ENCODE measurements at places on chromosomes 12 and 14.

GRCh38 chr12:5384015-5384414 lies 47.9 kb upstream of the NTF3 start:
- no peak overlapping the region for H3K4me3 ChIP-seq
- no peaks in the 10 kb centered on the region for H3K27me3 ChIP-seq
- no peak overlapping the region for H3K27ac ChIP-seq
- DNase-seq, result no peak
- no peaks in the 10 kb centered on the region for H3K36me3 ChIP-seq

GRCh38 chr12:70798016-70798783 lies 122.3 kb downstream of the PTPRR start:
- no peaks in the 10 kb centered on the region for H3K36me3 ChIP-seq
- DNase-seq, result no peak
- no peak overlapping the region for H3K27ac ChIP-seq
- H3K4me1 ChIP-seq, result no peaks in the 10 kb centered on the region
- no peak overlapping the region for H3K4me3 ChIP-seq

DNA sequence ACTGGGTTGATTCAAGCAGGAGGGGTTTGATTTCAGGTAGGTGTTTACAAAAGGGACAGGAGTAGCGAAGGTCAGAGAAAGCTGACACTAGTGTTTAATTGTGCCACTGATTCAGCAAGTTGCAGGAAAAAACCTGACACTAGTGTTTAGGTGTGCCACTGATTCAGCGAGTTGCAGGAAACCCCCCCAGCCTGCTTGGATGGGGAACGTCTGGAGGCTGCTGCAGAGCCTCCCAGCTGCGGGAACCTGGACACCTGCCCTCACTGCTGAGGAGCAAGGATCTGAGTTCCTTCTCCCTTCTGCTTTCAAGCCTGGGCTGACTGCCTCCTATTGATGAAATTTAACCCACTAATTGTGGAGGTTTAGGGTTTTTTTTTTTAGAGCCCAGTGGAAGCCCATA lies 84.2 kb downstream of the AVPR1A start:
- no peak overlapping the region for H3K27ac ChIP-seq
- H3K4me1 ChIP-seq, result no peaks in the 10 kb centered on the region
- no peak for DNase-seq
- H3K4me3 ChIP-seq, result no peak overlapping the region
- no peaks in the 10 kb centered on the region for H3K27me3 ChIP-seq
- H3K36me3 ChIP-seq, result no peaks in the 10 kb centered on the region

GRCh38 chr14:105528586-105529318 lies 2.4 kb downstream of the TMEM121 start:
- no peak overlapping the region for H3K4me3 ChIP-seq
- H3K27ac ChIP-seq, result no peak overlapping the region
- DNase-seq, result no peak
- no peaks in the 10 kb centered on the region for H3K27me3 ChIP-seq
- no peaks in the 10 kb centered on the region for H3K36me3 ChIP-seq

- DNase-seq, result no peak
- no peaks in the 10 kb centered on the region for H3K4me1 ChIP-seq
- H3K4me3 ChIP-seq, result peak overlapping the region; percentile 89
- no peaks in the 10 kb centered on the region for H3K27me3 ChIP-seq
- no peaks in the 10 kb centered on the region for H3K36me3 ChIP-seq
Observed at GRCh38 chr14:77761205-77761931, 412 bp upstream of the SNW1 start.

DNA sequence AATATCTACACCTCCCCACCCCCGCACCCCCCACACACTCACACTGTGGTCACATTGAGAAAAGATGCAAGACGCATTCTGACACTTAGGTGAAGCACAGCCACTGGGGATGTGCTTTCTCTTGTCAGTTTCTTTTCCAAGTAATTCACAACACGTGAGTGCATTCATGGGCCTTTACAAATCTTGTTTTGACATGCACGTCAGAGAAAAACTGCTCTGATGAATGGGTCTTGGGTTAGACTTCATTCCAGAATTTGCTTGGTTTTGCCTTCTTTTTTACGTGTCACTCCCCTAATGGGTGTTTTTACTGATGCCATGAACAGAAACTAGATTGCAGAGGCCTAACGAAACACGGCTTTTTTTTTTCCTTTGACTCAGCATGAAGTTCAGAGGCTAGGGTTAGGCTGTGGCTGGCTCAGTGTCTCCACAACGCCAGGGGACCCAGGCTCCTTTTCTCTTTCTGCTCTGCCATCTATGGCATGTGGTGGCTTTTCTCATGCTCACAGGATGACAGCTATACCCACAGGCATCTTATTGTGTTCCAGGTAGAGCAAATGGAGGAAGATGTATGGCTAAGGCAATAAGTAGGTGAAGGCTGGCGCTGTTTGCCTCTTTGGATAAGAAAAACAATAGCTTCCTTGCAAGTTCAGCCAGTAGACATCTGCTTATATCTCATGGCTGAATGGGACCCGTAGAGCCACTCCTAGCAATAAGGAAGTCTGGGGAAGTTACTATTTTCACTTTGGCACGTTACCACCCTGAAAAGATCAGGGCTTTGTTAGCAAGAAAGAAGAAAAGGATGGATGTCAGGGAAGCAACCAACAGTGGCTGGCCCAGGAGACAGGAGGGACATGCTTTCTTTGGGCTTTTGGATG lies 253.3 kb downstream of the SLC15A4 start:
- H3K27me3 ChIP-seq, result no peaks in the 10 kb centered on the region
- DNase-seq, result no peak
- no peaks in the 10 kb centered on the region for H3K36me3 ChIP-seq
- H3K4me1 ChIP-seq, result no peaks in the 10 kb centered on the region
- no peak overlapping the region for H3K27ac ChIP-seq

- H3K27me3 ChIP-seq, result no peaks in the 10 kb centered on the region
- H3K27ac ChIP-seq, result no peak overlapping the region
- no peak for DNase-seq
- H3K4me1 ChIP-seq, result no peaks in the 10 kb centered on the region
Observed at GRCh38 chr14:65290830-65291229, 121.7 kb upstream of the FUT8 start.

DNA sequence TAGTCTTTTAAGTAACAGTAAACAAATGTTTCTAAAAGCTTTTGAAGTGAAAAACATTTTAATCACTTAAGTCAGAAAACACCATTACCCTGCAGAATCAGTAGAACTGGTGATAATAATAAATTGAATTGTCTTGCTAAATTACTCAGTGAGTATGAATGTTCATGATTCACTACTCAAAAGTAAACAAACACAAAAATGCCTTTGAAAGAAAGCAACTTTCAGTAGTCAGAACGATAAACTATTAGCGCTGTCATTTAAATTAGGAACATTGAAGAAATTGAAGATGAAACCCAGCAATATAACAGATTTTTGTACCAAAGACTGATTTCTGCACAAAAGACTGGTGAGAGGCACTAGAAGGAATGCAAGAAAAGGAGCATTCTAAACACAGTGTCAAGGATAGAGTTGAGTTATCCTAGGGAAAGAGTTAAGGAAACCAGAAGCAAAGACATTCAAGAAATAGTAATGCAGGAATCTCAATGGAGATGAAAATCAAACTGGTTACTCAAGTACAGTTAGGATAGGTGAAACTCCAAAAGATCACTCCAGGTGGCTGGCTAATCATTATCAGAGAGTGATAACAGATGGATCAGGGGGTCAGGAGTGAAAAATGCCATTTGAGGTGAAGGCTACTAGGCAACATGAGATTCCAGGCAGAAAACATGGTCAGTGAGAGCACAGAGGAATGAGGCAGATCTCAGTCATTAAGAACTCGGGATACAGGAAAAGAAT lies 77.4 kb upstream of the ALG10 start:
- H3K4me3 ChIP-seq, result no peak overlapping the region
- H3K27me3 ChIP-seq, result no peaks in the 10 kb centered on the region
- no peak for DNase-seq
- H3K4me1 ChIP-seq, result no peaks in the 10 kb centered on the region
- H3K27ac ChIP-seq, result no peak overlapping the region
- no peaks in the 10 kb centered on the region for H3K36me3 ChIP-seq

DNA sequence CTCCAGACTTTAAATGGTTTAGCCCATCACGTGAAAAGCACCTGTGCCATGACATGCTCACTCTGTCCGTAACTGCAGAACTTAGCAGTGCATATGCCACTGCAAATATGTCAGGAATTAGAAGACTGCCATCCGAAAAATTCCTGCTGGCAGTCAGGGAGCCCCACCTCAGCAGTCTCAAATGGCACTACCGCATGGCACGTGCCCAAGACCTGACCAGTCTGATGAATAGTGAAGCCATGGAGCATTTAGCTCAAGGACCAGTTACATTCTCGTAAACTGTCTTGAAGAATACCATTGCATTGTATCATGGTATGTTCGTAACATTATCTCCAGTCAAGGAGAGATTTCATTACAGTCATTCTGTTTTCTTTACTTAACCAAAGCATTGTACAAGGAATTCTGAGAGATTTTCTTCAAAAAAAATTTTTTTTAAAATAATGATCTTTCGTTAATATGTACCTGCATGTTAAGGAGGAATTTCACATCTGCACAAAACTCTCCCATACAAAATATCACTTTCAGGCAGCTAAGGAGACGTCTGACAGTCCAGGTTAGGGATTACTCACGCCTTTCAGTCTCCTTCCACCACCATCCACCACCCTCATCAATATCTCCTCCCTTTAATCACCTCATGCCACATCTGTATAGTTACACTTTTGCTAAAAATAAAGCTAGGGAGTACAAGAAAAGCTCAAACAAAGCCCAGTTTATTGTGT lies 138.5 kb downstream of the ANO2 start:
- H3K4me1 ChIP-seq, result no peaks in the 10 kb centered on the region
- no peaks in the 10 kb centered on the region for H3K36me3 ChIP-seq
- no peak overlapping the region for H3K4me3 ChIP-seq
- DNase-seq, result no peak
- no peaks in the 10 kb centered on the region for H3K27me3 ChIP-seq

- DNase-seq, result no peak
- no peak overlapping the region for H3K4me3 ChIP-seq
- H3K27me3 ChIP-seq, result peaks cover 88% of the 10 kb centered on the region
Observed at GRCh38 chr14:37596790-37597472, 1.5 kb downstream of the TTC6 start.

DNA sequence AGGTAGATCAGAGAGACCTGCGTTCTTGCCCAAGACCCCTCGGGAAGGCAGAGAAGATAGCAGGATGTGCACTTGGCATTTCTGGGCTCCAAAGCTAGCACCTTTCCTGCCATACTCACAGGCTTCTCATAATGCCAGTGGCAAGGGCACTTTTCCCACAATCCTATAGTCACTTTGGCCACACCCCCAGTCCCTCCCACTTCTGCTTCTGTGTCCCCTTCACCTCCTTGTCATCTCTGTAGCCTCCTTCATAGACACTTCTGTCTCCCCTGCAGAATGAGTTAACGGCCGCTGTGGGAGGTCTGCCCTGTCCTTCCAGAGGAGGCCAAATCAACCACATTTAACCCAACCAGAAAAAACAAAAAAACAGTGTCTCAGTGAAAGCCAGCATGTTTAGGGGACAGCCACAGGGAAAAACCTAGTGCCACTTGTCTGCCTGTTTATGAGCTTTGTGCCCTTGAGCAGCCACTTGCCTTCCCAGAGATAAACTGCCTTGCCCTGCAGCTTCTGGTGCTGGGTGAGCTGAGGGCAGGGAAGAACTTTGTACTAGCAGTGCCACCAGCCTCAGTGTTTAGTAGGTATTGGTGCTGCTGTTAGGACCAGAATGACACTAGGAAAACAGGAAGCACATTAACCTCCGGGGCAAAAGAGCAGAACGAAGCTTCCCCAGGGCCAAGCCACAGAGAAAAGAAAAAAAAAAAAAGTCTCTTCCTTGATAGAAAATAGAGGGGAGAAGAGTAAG lies 193.0 kb upstream of the PWP1 start:
- no peak for DNase-seq
- no peak overlapping the region for H3K4me3 ChIP-seq
- no peaks in the 10 kb centered on the region for H3K27me3 ChIP-seq

DNA sequence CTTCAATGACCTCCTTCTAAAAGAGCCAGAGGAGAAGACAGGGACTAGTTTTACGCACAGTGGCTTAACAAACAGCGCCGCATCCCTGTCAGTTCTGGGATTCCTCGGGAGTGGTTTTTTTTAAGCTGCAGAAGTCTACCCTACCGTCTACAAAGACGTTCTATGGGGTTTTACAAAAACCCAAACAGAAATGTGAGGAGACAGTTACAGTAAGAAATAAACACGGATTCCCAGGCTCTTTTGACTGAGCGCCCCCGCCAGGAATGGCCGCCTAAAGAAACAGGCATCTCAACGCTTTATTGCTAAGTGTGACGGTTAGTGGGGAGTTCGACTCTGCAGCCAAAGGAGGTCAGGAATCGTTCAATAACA lies 484 bp downstream of the ALKBH1 start:
- peak overlapping the region; percentile 82 for H3K4me3 ChIP-seq
- H3K27me3 ChIP-seq, result no peaks in the 10 kb centered on the region
- no peak overlapping the region for H3K27ac ChIP-seq
- H3K4me1 ChIP-seq, result no peaks in the 10 kb centered on the region

DNA sequence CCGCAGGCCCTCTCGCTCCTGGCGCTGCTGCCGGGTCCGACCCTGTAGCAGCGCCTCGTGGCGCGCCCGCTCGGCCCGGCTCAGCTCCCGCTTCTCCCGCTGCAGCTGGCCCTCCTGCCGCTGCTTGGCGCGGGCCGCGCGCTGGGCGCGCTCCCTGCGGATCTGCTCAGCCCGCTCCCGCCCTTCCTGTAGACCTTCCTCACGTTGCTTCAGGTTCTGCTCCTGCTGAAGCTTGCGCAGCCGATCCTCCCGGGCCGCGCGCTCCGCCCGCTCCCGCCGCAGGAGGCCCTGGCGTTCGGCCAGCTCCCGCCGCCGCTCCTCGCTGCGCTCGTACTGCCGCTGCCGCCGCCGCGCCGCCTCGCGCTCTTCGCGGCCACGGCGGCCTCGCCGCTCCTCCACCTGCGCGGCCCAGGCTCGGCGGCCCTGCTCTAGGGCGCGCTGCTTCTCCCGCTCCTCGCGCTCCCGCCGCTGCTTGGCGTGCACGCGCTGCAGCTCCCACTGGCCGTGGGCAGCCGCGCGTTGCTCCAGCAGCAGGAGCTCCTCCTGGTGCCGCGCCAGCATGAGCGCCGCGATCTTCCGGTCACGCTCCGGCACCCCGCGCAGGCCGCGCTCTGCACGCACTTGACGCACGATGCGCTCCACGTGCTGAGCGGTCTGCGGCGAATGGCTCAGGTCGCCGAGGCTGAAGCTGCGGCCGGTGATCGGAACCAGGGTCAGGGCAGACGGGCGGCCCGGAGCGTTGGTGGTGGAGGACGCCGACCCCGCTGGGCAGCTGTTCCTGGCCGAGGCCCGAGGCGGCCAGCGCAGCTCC lies 2.4 kb downstream of the CCDC177 start:
- H3K4me1 ChIP-seq, result peaks cover 3% of the 10 kb centered on the region
- peaks cover 35% of the 10 kb centered on the region for H3K27me3 ChIP-seq

GRCh38 chr12:47408171-47408871 lies 297.5 kb downstream of the RPAP3 start:
- H3K27me3 ChIP-seq, result no peaks in the 10 kb centered on the region
- no peak overlapping the region for H3K27ac ChIP-seq
- DNase-seq, result no peak
- H3K36me3 ChIP-seq, result no peaks in the 10 kb centered on the region
